ENCODE measurements at places on chromosomes 7 and 10. TPM values are rescaled to one million over a fixed set of nuclear protein-coding genes. Genes with fewer than 3 reads are reported as not detected.

The SOSTDC1 gene
- total RNA-seq, result not detected

The KLLN gene
- total RNA-seq, result 0.46 TPM

DNA sequence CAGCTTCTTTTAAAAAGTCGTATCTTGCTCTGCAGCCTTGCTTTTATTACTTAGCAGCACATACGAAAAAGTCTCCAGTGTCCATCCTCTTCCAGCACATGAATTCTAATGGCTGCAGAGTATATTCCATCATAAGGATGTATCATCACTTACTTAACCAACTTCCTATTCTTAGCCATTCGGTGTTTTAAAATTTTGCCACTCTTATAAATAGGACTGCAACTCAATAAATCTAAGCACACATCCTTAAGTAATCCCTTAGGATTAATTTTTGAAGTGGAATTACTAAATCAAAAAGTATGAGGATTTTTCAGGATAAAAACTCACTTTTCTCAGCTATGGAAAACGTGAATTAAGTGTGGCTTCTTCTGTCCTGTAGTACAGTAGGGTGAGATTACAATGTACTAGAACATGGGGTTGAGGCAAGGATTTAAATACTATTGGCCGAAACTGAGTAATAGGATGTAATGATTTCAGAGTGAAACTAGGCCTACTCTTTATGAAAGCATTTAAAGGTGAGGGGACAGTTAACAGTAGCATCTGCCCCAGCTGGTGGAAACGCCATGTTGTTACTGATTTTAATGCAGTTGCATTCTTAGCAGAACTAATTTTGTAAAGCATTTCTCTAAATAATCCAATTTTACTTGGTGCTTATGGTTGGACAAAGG lies 1035.5 kb downstream of the LRMDA start:
- H3K4me3 ChIP-seq, result no peak overlapping the region
- no peak overlapping the region for H3K27ac ChIP-seq
- H3K27me3 ChIP-seq, result no peaks in the 10 kb centered on the region
- H3K36me3 ChIP-seq, result no peaks in the 10 kb centered on the region
- no peaks in the 10 kb centered on the region for H3K4me1 ChIP-seq
- DNase-seq, result no peak

DNA sequence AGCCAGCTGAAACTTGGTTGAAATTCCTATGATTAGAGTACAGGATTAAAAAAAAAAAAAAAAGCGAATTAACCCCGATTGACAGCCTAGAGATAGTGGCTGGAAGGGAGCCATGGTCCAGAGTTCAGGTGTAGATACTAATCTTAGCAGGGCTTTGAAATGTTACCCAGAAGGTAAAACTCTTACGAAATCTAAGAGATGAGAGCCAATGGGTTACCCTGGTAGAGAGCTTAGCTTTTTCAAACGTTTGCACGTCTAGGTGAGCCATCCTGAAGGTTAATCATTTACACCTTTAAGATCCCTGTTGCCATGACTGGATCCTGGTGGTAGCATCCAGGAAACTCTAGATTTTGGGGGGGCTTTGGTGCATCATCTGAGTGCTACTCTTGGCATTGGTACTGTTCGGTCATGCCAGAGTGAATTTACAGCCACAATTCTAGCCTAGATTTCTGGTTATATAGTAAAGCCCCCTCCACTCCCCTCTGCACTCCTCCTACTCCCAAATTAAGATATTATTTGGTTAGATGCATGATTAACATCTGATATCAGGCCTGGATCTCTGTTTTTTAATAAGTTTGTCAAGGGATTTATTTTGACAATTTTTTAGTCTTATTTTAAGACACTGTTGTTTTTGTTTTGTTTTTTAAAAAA lies 1.2 kb downstream of the AGFG2 start:
- H3K27me3 ChIP-seq, result no peaks in the 10 kb centered on the region
- no peak for DNase-seq
- H3K36me3 ChIP-seq, result peaks cover 7% of the 10 kb centered on the region
- H3K4me3 ChIP-seq, result peak overlapping the region; percentile 99

DNA sequence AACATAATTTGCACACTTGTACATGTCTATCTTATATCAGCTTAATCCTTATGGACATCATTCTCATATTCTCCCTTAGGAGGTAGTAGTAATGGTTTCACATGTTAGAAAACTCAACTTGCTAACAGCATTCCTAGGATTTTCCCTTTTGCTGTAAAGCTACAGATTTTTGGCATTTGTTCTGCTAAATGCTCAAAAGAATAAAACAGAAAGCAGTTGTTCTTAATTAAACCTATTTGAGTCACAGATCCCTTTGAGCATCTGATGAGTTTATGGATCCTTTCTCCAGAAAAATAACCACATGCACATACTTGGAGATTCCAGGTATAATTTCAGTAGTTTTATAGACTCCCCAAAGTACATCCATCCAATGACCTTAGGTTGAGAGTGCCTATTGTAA lies 122.9 kb upstream of the BET1 start:
- H3K4me3 ChIP-seq, result no peak overlapping the region
- no peak overlapping the region for H3K27ac ChIP-seq
- no peak for DNase-seq
- H3K4me1 ChIP-seq, result no peaks in the 10 kb centered on the region
- no peaks in the 10 kb centered on the region for H3K36me3 ChIP-seq

GRCh38 chr7:56051339-56052191 lies at the start of the genes CCT6A and PSPH:
TSS of gene CCT6A (plus strand) at chr7:56051765. CDS start at chr7:56051849, 84 bp downstream.
TSS of gene PSPH (minus strand) at chr7:56051444. CDS start at chr7:56021212, 30,232 bp downstream.
- no peaks in the 10 kb centered on the region for H3K27me3 ChIP-seq
- DNase-seq, result peak; percentile 92
- peak within 1 kb of the TSS; percentile 91 for H3K4me3 ChIP-seq
- H3K27ac ChIP-seq, result peak within 1 kb of the TSS; percentile 95
- H3K36me3 ChIP-seq, result peaks cover 21% of the 10 kb centered on the region

DNA sequence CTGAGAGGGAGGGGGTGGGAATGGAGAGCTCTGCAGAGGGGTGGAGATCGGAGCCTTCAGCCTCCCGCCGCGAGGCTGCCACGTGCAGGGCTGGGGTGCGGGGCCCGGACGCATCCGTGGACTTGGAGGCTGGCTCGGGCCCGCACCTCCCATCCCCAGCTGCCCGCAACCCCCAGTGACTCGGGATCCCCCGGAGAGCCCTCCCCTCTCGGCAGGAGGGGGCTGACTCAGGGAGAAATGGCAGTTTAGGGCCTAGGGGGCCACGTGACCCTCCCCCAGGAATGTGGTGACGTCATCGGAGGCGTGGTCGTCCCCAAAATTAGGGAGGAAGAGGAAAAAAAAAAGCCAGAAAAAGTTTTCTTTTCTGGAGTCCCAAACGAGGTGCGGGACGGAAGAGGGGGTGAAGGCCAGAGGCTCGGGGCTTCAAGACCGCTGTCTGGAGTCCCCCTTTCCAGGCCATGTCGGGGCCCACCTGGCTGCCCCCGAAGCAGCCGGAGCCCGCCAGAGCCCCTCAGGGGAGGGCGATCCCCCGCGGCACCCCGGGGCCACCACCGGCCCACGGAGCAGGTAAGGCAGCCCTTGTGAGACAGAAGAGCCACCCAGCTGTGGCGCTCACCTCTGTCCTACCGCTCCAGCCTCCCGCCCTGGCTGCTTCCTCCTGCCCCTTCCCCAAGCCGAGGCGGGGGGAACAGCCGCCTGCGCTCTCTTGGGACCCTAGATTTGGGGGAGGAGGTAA lies at the start of gene TRIP6:
Gene TRIP6 (plus strand): TSS at position 348 of the 736 bp plus-strand sequence. CDS start 111 bp downstream, at position 459.
- peak; percentile 59 for DNase-seq
- H3K36me3 ChIP-seq, result peaks cover 12% of the 10 kb centered on the region
- peaks cover 20% of the 10 kb centered on the region for H3K4me1 ChIP-seq
- no peaks in the 10 kb centered on the region for H3K27me3 ChIP-seq
- peak within 1 kb of the TSS; percentile 80 for H3K27ac ChIP-seq
- H3K4me3 ChIP-seq, result peak within 1 kb of the TSS; percentile 85

DNA sequence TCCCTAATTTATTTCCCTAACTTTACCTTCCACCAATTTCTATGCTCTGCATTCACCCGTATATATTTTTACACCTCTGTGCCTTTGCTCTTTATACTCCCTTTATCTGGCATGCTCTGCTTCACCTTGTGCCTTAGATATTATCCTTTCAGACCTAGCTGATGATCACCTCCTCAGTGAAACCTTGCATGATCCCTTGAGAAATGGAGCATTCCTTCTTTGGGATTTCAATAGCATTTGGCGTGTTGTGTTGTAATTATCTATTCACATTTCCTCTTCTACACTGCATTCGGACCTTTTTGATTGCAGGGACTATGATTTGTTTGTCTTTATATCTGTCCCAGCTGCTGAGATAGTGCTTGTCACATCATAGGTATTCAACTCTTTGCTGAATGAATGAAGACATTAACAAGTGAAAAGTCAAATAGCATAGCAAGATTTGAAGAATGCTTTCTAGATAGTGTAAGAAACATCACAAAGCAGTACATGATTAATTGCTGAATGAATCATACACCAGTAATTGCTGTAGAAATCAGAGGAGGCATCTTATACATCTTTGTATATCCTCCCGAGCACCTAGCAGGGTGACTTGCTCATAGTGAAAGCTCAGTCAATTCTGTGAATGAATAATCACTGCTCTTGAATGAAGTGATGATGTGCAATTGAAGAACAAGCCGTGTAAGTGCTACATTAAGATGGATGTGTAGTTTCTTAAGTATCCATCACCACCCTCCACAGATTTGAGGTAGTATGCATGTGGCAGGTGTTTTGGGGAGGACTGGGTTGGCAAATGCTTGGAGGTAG lies 2.0 kb upstream of the TM9SF3 start:
- no peaks in the 10 kb centered on the region for H3K36me3 ChIP-seq
- no peak overlapping the region for H3K27ac ChIP-seq
- no peak overlapping the region for H3K4me3 ChIP-seq
- DNase-seq, result peak; percentile 59
- H3K4me1 ChIP-seq, result peaks cover 18% of the 10 kb centered on the region
- H3K27me3 ChIP-seq, result peaks cover 8% of the 10 kb centered on the region

GRCh38 chr10:133281084-133281483 lies 4.4 kb upstream of the ADAM8 start:
- H3K4me3 ChIP-seq, result no peak overlapping the region
- no peaks in the 10 kb centered on the region for H3K27me3 ChIP-seq

DNA sequence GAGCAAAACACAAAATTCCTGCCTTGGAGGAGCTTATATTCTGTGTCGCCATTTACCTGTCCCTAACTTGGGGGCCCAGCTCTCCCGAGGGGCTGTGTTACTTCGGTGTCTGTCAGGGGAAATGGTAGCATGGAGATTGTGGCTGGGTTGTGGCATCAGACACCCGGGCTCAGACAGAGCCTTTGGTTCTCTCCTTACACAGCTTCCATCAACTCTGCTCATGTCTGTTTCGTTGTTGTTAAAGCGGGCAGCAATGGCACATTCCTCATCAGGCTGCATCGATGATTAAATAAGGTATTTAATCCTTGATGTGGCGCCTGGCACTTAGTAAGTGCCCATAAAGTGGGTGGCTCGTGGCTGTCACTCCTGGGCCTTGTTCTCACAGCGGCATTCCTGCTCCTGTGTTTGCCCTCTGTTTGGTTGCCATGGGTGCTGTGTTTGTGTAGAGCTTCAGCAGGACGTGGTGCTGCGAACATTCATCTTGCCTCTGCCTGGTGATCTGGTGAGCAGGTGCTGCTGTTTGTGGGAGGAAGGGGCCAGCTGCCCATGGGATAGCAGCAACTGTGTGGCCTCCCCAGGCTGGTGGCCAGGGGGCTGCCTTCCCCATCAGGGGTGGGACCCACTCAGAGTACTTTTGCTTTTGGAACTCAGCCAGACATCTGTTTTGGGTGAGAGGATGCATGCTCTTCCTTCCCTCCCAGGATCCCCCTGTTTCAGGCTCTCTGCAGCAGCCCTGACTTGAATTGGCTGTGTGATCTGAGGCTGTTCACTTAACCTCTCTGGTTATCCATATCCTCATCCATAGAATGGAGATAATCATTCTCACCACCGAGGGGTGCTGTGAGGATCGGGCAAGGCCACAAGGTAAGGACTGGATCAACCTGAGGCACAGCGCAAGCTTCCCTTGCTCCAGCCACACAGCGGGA lies 207.2 kb upstream of the SVIL start:
- no peak overlapping the region for H3K27ac ChIP-seq
- no peaks in the 10 kb centered on the region for H3K4me1 ChIP-seq
- peaks cover 28% of the 10 kb centered on the region for H3K27me3 ChIP-seq
- peaks cover 2% of the 10 kb centered on the region for H3K36me3 ChIP-seq
- no peak overlapping the region for H3K4me3 ChIP-seq

DNA sequence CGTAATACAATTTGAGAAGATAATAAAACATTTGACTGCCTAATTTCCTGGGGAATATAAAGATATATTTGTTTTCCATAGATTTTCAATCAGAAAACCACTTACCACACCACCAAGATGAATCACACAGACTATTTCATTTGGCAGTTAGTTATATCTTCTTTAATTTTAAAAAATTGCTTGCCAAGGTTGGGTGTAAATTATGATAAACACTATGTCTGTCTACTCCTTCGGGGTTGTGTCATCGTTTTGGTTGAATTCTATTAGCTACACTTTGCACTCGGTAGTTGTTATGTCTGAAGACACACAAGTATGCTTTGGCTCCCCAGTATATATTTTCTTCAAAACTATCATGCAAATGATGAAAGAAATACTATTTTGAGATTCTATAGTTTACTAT lies 594.8 kb upstream of the SEMA3D start:
- DNase-seq, result no peak
- H3K4me3 ChIP-seq, result no peak overlapping the region
- H3K4me1 ChIP-seq, result no peaks in the 10 kb centered on the region
- H3K36me3 ChIP-seq, result peaks cover 3% of the 10 kb centered on the region

- no peaks in the 10 kb centered on the region for H3K4me1 ChIP-seq
- H3K27me3 ChIP-seq, result no peaks in the 10 kb centered on the region
- peaks cover 1% of the 10 kb centered on the region for H3K36me3 ChIP-seq
- H3K4me3 ChIP-seq, result no peak overlapping the region
- no peak overlapping the region for H3K27ac ChIP-seq
Observed at GRCh38 chr7:154709840-154710520, 292.9 kb downstream of the PAXIP1 start.

DNA sequence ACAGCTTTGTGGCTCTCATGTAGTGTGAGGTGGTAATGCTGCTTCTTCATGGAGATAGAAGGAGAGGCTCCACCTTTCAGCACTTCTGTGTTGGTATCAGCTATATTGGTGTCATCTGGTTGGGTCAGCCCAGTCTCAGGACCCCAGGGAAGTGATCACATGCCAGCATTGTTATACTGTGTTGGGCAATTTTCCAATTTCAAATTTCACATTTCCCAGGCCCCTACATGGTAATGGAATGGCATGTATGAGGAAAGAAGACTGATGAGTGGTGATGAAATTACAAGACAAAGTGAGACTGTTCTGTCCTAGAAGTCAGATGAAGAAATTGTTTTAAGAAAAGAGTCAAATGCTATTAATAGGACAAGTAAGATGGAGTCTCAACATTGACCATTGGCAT lies 3.7 kb upstream of the AKR1C3 start:
- H3K4me1 ChIP-seq, result peaks cover 9% of the 10 kb centered on the region
- no peak overlapping the region for H3K4me3 ChIP-seq
- DNase-seq, result no peak
- no peak overlapping the region for H3K27ac ChIP-seq

All from activated T-cell treated with anti-CD3 and anti-CD28 coated beads, Interleukin-2, amount 50 U/mL, for 72 hours (primary cell).